Muscle of back (tissue), 13 donors: ENCODE measurements at places on chromosomes 1 and 21.

DNA sequence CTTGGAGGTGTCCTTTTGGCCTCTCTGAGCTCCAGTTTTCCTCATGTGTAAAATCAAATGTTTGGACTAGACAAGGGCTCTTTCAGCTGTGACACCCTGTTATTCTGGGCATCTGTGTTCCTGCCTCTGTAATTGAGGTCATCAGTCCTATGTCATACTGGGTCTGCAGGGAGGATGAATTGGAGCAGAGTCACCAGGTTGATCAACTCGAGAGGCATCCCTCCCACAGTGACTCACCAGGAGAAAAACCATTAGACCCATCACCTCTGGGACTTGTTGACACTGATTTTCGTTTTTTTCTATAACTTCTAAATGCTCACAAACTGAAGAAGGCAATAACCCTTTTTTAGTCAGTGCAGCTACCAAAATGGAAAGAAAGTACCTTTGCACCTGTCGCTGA lies 82.2 kb downstream of the ST6GALNAC5 start:
- peak; percentile 51 for DNase-seq

GRCh38 chr1:78301141-78301540 lies 189.6 kb upstream of the PTGFR start:
- no peak for DNase-seq

DNA sequence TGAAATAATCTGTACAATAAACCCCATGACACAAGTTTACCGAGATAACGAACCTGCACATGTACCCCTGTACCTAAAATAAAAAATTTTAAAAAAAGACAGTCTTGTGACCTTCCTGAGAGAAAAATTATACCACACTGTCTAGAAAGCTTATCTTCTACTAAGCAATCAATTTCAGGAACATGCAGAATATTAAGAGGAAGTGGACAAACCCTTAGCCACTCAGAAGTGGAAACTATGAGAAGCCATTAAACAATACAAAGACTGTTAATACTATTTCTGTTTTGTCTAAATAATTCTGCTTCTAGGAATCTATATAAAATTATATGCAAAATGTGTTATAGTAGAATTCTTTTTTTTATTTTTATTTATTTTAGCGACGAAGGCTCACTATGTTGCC lies 93.9 kb downstream of the ADAMTS1 start:
- no peak for DNase-seq

DNA sequence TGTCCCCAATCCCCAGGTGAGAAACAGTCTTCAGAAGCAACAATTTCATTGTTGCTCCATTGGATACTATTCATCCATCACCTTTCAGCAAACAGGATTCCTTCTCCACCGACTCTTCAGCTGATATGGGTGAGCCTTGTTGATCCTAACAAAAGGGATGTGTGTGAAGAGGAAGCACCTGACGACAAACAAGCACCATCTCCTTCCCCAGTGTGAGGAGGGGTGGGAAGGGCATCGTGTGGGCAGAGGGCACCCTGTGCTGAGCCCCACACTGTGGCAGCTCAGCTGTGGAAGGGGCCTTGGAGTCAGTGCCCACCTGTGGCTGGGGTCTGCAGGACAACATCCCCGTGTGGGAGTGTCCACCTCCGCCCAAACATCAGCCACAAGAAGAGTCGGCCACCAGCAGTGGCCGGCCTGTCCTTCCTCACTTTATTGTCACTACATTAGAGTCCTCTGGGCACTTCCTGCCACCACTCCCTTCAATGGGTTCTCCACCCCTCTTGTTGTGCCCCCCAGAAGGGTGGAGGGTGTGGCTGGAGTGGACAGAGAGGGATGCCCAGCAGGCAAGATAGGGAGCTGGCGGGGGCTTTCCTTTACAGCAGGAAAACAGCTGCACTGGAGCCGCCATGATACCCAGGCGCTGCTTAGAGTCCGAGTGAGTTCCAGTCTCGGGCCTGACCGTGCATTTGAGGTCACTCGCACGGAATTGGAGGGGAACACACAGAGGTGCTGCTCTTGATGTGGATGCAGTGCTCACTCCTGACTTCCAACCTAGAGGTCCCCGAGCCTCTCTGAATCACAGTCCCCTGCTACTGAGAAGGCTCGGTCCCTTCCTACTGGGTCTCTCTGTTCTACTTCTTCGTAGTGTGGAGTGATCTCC lies 40.9 kb downstream of the VPS26C start:
- DNase-seq = no peak

GRCh38 chr21:27213303-27213702 lies 246.4 kb upstream of the ADAMTS5 start:
- DNase-seq = peak; percentile 53

DNA sequence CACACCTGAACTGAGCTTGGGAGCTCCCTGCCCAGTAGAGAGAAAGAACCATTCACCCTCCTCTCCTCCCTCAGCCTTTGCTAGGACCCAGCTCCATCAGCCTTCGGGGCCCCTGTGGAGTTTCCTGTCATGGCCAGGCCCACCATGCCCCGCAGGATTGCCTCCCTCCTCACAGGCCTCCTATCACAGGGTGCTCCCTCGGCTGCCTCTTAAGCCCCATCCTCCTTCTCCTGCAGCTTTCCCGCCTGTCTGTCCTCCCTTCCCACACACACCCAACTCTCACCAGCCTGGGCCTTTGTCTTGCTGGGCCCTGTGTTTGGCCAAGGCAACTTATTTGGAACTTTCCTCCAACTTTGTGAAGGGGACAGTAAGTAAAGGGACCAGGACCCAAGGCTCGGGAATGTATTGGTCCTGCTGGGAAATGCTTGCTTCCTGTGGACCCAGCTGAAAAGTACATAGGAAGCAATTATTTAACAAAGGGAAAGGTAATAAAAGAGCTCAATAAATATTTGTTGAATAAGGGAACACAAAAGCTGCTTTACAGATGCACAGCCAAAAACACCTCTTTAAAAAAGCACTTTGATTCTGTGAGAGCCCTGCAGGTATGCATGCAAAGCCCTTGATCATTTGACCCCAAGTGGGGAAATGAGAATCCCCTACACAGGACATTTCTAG lies 31.6 kb upstream of the TENT5C start:
- DNase-seq = no peak

DNA sequence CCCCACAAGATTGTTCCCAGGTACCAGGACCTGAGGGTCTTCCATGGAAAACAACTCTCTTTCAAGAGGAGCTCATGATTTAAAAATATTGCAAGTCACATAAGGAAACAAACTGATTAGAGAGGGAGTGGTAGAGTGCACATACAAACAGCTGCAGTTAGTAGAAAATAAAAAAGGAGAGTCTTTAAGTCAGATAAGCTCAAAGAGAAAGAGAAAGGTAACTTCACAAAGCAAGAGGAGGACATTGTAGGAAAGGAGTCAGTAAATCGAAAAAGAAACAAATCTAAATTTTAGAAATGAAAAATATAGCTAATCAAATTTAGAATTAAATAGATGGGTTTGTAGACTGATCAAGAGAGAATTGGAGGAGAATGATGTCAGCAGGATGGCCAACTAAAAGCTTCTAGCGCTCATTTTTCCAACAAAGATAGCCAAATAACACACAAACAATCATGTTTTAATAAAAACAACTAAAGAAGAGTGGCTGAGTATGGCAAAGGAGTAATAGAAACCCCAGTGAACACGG lies 86.1 kb upstream of the CD53 start:
- DNase-seq = no peak
